ENCODE measurements at places on chromosomes 1 and 21. TPM values are rescaled to one million over a fixed set of nuclear protein-coding genes. Genes with fewer than 3 reads are reported as not detected.

Gene SLC6A9
- total RNA-seq, result 21.9 TPM

Gene CD2
- total RNA-seq, result not detected

Gene STYXL2
- 0.69 TPM for total RNA-seq

Gene KRTAP21-2
- not detected for total RNA-seq

Gene ZMYND12
- 1.3 TPM for total RNA-seq

Gene TNFRSF4
- 1.5 TPM for total RNA-seq

Gene NBL1
- total RNA-seq, result 427 TPM

Gene SAMSN1
- 22.4 TPM for total RNA-seq

Gene WNT3A
- not detected for total RNA-seq

DNA sequence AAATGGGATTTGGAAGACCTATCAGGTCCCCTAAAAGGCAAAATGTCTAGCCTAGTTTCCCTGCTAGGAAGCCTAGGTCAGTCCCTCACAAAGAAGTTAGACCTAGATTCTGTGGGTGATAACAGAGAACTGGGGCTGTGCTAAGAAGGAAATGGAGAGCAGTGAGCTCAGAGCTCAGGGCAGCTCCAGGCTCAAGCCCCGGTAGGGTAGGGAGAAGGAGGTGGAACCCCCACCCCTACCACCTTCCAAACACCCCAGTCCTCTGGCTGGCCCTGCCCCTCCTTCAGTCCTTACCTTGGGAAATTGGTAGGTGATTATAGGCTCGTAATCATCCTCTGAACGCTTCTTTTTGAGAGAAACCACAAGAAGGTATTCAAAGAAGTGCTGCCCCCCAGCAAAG lies 1.1 kb downstream of the DENND2D start:
- no peak for DNase-seq

GRCh38 chr1:60415696-60416095 lies 342.1 kb upstream of the C1orf87 start:
- DNase-seq, result no peak

DNA sequence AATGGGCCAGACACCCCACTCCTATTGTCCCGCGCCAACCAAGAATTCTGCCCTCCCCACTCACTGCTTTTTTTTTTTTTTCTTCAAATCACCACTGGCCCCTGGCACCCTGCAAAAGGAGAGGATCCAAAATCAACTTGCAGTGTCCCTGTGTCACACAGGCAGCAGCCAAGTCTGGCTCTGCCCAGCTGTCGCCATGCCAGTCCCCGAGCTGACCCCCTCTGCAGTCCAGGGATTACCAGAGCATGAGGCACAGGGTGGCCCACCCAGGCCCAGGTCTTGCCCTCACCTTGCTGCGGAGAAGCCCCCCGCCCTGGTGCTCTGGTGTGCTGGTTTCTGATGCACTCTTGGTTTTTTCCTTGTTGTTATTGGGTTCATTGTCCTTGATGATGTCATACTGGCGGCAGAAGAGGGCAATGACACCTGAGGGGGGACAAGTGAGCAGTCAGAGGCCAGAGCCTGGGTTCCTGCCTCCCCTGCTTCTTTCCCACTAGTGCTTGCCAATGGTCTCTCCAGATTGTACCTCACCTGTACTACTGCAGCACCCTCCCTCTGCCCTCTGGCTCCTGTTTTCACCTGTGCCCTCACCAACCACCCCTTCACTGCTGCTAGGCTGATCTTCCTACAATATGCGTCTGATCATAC lies 6.2 kb downstream of the FNDC5 start:
- DNase-seq, result no peak

- peak; percentile 5 for DNase-seq
These were observed 291.4 kb downstream of the LRRC40 start for GRCh38 chr1:69913977-69914376.

DNA sequence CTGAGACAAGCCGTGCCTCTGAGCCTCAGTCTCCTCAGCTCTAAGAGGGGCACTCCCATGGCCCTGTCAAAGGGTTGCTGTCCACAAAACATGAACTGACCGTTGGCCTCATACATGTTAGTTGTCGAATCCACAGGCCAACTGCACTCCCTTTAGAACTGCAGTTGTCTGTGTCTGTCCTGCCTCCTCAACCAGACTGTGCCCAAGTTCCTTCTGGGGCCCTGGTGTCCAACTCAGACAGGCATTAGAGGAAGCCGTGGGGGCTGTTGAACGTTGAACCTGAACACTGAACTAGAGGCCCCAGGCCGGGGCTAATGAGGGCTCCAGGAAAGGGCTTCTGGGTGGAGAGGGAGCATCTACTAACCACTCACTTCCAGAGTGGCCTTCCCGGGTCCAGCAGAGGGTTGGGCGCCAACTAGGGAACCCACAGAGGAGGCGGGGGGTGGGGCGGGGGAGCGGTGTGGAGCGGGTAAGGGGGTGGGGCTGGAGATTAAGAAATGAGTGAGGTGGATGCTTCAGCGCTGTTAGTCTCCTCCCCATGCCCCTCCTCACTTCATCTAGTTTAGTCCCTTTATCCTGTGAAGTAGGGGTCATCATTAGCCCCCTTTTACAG lies at the start of gene RAB42:
RAB42 (plus strand) TSS at position 558 of the 613 bp plus-strand sequence. CDS start 247 bp downstream, outside the sequence.
- no peak for DNase-seq

DNA sequence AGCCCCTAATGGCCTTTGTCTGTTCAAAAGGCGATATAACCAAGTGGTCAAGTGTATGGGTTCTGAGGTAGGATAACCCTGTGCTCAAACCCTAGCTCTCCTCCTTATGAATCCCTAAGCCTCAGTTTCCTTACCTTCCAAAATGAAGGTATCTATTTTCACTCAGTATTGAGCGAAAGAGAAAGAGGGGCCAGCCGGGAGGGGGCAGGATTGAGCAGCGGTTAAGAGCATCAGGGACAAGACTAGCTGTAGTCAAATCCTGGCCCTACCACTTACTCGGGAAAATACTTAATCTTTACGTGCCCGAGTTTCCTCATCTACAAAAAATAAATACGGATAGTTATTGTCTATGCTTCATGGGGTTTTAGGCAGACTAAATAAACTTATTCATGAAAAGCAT lies 25.7 kb downstream of the LY9 start:
- DNase-seq, result no peak

- no peak for DNase-seq
These were observed 3.0 kb upstream of the SDE2 start for GRCh38 chr1:226001963-226002666.

DNA sequence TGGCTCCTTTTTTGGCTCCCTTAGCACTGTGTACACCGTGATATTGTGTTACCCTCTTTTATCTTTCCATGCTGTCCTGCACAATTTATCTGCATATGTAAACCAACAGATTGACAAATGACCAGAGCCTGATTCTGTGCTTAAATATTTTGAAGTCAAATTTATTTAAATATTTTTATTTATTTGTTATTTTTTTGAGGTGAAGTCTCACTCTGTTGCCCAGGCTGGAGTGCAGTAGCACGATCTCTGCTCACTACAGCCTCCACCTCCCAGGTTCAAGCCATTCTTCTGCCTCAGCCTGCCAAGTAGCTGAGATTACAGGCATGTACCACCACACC lies 12.8 kb downstream of the PMF1 start:
- DNase-seq, result no peak

GRCh38 chr1:89904219-89904980 lies 83.6 kb downstream of the LRRC8D start:
- no peak for DNase-seq

DNA sequence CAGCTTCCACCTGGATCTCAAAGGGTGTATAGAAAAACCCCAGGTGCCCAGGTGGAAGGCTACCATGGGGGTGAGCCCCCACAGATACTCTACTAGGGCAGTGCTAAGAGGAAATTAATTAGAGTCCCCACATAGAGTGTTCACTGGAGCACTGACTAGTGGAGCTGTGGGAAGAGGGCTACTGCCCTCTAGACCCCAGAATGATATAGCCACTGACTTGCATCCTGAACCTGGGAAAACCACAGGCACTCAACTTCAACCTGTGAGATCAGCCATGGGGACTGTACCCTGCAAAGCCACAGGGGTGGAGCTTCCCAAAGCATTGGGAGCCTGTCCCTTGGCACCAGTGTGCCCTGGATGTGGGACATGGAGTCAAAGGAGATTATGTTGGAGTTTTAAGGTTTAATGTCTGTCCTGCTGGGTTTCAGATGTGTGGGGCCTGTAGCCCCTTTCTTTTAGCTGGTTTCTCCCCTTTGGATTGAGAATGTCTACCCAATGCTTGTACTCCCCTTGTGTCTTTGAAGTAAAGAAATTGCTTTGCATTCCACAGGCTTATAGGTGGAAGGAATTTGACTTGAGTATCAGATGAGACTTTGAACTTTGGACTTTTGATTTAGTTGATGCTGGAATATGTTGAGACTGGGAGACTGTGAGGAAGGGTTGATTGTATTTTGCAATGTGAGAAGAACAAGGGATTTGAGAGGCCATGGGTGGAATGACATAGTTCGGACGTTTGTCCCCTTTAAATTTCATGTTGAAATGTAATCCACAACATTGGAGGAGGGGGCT lies 31.8 kb upstream of the CDC14A start:
- DNase-seq, result no peak

DNA sequence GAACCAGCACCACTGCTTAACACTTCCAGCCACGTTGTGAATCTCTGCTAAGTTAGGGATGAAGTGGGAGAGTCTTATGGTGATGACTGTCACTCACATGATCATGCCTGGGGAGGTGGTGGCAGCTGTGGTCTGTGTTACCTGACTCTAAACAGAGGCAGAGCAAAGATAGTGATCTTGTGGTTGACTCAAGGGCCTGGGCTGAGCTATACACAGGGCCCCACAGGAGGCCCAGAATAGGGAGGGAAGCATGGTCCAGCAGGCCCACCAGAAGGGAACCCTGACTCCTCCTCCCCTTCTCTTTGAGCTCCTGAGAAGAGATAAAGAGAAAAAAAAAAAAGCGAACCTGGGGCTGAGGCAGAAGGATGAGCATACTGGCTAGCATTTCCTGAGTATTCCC lies 55.0 kb downstream of the PLXNA2 start:
- DNase-seq, result no peak

- no peak for DNase-seq
These were observed 12.6 kb downstream of the CREG1 start for GRCh38 chr1:167541003-167541402.

GRCh38 chr1:168422203-168422847 lies 121.5 kb downstream of the XCL2 start:
- DNase-seq, result peak; percentile 72

GRCh38 chr1:119673171-119673940 lies 25.3 kb upstream of the ZNF697 start:
- no peak for DNase-seq

DNA sequence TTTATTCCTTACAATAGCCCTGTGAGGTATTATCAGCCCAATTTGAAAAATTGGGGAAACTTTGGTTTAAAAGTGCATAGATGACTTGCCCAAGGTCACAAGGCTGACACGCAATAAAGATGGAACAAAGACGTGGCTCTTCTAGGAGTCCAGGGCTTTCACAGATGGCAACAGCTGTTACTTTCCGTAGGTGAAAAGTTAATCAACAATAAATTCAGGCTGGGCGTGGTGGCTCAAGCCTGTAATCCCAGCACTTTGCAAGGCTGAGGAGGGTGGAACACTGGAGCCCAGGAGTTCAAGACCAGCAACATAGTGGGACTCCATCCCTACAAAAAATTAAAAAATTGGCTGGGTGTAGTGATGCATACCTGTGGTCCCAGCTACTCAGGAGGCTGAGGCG lies 87.8 kb upstream of the ATF3 start:
- DNase-seq, result no peak

DNA sequence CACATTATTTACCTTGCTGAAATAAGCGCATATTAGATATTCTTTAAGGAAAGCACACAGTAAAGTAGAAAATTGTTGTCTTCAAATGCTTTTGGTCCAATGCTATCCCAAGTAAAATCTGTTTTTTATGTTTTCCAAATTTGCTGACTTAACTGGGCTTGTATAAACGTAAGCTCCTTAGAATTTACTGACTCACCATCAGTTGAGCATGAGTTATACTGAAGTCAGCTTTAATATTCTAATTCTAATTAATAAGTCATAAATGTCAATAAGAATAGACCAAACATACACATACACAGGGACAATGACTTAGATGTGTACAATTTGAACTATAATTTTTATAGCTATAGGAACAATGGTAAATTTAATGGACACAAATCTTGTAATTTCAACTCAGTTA lies 319.2 kb downstream of the TPR start:
- no peak for DNase-seq

DNA sequence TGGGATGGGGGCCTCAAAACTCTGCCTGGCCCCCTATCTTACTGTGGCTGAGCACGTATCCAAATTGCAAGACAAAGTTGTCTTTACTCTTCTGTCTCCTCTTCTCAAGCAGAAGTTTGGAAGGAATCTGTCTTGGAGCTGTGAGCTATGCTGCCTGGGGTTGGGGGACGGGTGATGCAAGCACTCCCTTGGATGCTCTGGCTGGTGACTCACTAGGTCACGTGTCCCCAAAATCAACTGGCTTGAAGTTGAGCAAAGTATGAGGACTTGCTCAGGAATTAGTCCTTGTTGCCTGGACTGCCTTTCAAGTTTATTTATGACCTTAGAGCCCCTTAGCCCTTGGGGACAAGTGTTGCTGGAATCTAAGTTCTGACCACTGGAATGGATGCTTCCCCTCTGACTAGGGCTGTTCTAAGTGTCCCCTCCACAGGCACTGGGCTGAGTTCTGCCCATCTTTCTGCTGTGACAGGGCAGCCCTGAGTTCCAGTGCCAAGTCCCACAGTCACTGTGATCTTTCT lies 269.5 kb downstream of the HHAT start:
- no peak for DNase-seq

DNA sequence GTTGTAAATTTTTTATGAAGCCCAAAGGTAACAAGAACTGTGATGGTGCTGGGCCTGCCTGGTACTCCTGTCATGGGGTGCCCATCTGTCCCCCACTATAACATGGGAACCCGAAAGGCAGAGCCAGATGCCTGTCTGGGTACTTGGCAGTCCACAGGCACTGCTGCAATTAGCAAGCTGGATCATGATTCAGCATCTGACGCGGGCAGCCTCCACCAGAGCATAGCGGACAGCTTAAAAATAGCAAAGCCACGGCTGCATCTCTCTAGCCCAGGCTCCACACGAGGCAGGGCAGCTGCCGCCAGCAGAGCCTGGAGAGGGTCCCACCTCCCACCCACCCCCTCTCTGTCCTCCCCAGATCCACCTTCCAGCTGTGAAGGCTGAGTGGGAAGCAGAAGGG lies 22.9 kb downstream of the SUSD4 start:
- DNase-seq, result peak; percentile 89

DNA sequence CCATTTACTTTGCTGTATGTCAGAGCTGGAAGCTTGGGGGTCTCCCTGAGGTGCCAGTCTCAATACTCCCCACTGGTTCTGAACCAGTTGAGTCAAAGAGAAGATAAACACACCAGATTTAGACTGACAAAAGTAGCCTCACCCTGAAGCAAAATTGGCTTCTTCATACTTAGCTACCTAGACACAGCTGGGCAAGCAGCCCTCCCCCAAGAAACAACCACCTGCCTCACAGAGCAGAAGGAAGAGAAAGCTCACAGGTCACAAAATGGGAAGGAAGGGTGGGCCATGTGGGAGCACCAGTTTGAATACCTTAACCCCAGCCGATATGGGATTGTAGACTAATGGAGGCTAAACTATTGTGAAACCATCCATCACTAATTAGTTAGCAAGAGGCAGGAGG lies 24.6 kb upstream of the MYSM1 start:
- DNase-seq, result no peak

- DNase-seq, result no peak
These were observed 36.9 kb upstream of the SRRM1 start for GRCh38 chr1:24606296-24606605.

Measured in spinal cord (tissue), 10 donors.